ENCODE measurements at places on chromosomes 7 and 10. TPM values are rescaled to one million over a fixed set of nuclear protein-coding genes. Genes with fewer than 3 reads are reported as not detected.

FAM25C gene
- not detected for total RNA-seq

WIPF3 gene
- not detected for total RNA-seq

CASD1 gene
- 7.3 TPM for total RNA-seq

TMEM196 gene
- total RNA-seq: not detected

PNLIP gene
- total RNA-seq: not detected

HDAC9 gene
- 39.5 TPM for total RNA-seq

CYP3A4 gene
- total RNA-seq: not detected

AKR1D1 gene
- total RNA-seq: not detected

SLC26A5 gene
- total RNA-seq: not detected

GPR158 gene
- total RNA-seq: not detected

SAMD8 gene
- 17.5 TPM for total RNA-seq

NME8 gene
- not detected for total RNA-seq

AGR3 gene
- not detected for total RNA-seq

OR2A42 gene
- total RNA-seq: not detected

RARRES2 gene
- not detected for total RNA-seq

PDZD8 gene
- 10.9 TPM for total RNA-seq

ANXA8 gene
- not detected for total RNA-seq

LBX1 gene
- not detected for total RNA-seq

GDF10 gene
- total RNA-seq: not detected

PRKCQ gene
- total RNA-seq: 0.07 TPM

GPR15LG gene
- total RNA-seq: not detected

TBL2 gene
- total RNA-seq: 39.0 TPM

ANKRD1 gene
- total RNA-seq: 785 TPM

GHITM gene
- 183 TPM for total RNA-seq

GCC1 gene
- 15.9 TPM for total RNA-seq

ABCA13 gene
- 0.05 TPM for total RNA-seq

LIPJ gene
- total RNA-seq: not detected

SEMA3E gene
- total RNA-seq: 0.27 TPM

TMEM225B gene
- 0.15 TPM for total RNA-seq

HTR5A gene
- total RNA-seq: not detected

LEP gene
- total RNA-seq: not detected

ZNF488 gene
- 0.07 TPM for total RNA-seq

Data from mammary microvascular endothelial cell (primary cell).